ENCODE measurements at places on chromosomes 6 and 20.

DNA sequence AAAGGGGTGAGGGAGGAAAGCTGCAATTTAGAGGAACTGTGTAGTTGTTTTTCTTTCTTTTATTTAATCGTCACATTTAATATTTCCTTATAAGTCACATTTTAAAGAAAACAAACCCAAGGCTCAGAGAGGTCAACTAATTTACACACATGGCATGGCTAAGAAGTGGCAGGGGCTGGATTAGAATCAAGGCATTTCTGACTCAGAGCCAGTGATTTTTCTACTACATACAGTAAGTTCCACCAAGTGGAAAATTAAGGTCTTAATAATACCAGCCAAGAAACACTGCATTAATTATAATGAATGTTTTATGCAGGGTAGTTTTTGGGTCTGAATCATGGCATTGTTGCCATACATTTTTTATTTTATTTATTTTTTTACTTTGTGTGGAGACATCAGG is 607.7 kb upstream of the CITED2 start:
- DNase-seq, result no peak

- no peak for DNase-seq
Measured at GRCh38 chr20:8756410-8756809, 312.5 kb upstream of the PLCB4 start.

GRCh38 chr6:145823328-145823944 is 8.8 kb upstream of the FBXO30 start:
- no peak for DNase-seq

GRCh38 chr20:30815577-30816181 is 441.8 kb upstream of the DEFB115 start:
- no peak for DNase-seq

DNA sequence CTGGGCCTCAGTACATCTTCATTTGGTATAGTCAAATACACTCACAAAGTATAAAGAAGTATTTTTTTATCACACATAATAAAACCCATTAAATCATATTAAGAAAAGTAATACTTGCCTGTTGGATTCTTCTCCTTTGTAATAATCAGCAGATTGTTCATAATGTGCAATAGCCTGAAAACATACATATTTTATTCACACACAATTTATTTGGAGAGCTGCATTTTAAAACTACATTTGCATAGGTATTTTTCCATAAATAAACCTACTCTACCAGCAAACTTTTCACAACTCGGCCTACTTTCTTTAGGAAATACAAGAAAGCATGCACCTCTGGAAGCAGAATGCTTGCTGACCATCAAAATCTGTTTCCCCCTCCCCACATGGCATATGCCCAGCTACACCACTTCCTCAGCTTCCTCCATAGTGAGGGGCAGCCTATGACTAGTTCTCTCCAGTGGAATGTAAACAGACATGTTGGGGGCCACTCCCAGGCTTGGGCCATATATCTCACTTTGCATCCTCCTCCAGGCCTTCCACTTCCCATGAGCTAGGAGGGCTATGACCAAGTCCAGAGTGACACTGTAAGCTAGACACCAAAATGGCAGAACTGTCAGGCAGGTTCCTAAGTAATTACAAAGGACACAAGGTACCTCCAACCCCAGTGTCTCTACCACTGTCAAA is 28.3 kb downstream of the GZF1 start:
- DNase-seq, result no peak

DNA sequence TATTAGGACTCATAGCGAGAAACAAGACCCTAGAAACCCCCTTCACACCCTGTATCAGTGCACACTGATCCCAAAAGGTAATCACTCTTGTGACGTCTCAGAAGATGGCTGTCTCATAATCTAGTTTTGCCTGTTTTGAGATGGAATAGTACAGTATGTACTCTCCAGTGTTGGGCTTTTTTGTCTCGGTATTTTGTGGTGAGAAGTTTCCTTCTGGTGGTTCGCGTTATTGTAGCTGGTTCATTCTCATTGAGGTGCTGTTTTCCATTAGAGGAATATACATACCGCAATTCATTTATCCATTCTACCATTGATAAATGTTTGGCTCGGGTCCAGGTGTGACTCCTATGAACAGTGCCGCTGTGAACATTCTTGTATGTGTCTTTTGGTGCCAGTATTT is 27.9 kb upstream of the MAP3K4 start:
- no peak for DNase-seq
